ENCODE measurements at places on chromosomes 11 and 22. TPM values are rescaled to one million over a fixed set of nuclear protein-coding genes. Genes with fewer than 3 reads are reported as not detected.

The GLYAT gene
- total RNA-seq = not detected

The DNAL4 gene
- 6.3 TPM for total RNA-seq

The TMEM191B gene
- not detected for total RNA-seq

- peaks cover 35% of the 10 kb centered on the region for H3K4me1 ChIP-seq
- no peak for DNase-seq
- H3K36me3 ChIP-seq = no peaks in the 10 kb centered on the region
- no peak overlapping the region for H3K4me3 ChIP-seq
- peaks cover 21% of the 10 kb centered on the region for H3K27me3 ChIP-seq
- H3K27ac ChIP-seq = no peak overlapping the region
Measured at GRCh38 chr11:122751292-122752070, 86.8 kb upstream of the CRTAM start.

GRCh38 chr22:48567213-48567975, 1260.3 kb downstream of the BRD1 start:
- peak overlapping the region; percentile 52 for H3K4me3 ChIP-seq
- H3K36me3 ChIP-seq = no peaks in the 10 kb centered on the region
- H3K4me1 ChIP-seq = peaks cover 3% of the 10 kb centered on the region

GRCh38 chr22:26259510-26259909, 90.2 kb downstream of the SEZ6L start:
- DNase-seq = peak; percentile 70
- H3K4me1 ChIP-seq = no peaks in the 10 kb centered on the region
- no peak overlapping the region for H3K4me3 ChIP-seq
- H3K27ac ChIP-seq = no peak overlapping the region

DNA sequence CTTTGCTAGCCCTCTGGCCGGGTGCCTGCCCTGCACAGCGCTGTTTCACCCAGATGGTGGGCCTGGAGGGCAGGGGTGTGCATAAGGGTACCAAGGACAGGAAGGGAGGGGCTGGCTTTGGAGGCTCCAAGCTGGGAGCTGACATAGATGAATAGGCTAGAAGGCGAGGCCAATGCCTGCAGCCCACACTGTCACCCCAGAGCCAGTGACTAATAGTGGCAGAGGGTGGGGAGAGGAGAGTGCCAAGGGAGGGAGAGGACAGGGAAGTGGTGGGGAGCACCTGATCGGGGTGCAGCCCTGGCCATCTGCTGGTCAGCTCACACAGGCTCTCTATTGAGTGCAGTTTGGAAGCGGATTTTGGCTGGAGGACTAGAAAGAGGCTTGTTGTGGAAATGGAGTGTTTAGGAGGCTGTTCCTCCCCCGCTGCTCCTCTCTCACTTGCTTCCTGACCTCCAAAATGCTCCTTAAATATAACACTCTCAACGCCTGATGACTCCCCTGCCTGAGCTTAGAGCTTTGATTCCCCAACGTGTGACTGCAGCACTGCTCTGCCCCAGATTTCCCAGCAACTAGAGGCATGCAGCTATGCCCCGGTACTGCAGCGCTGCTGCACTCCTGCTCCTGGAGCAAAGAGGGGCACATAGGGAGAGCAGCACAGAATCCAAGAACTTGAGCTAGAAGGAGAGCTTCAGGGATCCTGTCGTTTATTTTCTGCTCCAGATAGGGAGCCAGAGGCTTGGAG, 89.2 kb downstream of the GRAMD1B start:
- no peak overlapping the region for H3K4me3 ChIP-seq
- peaks cover 37% of the 10 kb centered on the region for H3K36me3 ChIP-seq

The OR4A16 gene
- total RNA-seq = not detected

GRCh38 chr22:41560095-41560471, 727 bp upstream of the CSDC2 start:
- peaks cover 34% of the 10 kb centered on the region for H3K27me3 ChIP-seq
- peaks cover 7% of the 10 kb centered on the region for H3K4me1 ChIP-seq
- H3K36me3 ChIP-seq = no peaks in the 10 kb centered on the region
- no peak overlapping the region for H3K4me3 ChIP-seq

- no peak overlapping the region for H3K27ac ChIP-seq
- H3K4me1 ChIP-seq = no peaks in the 10 kb centered on the region
- DNase-seq = no peak
- peaks cover 4% of the 10 kb centered on the region for H3K27me3 ChIP-seq
- H3K36me3 ChIP-seq = no peaks in the 10 kb centered on the region
- no peak overlapping the region for H3K4me3 ChIP-seq
Measured at GRCh38 chr11:78795621-78796261, 221.1 kb upstream of the NARS2 start.

GRCh38 chr22:44325718-44326490, 13.2 kb upstream of the SHISAL1 start:
- peaks cover 13% of the 10 kb centered on the region for H3K4me1 ChIP-seq
- no peak for DNase-seq
- peaks cover 55% of the 10 kb centered on the region for H3K27me3 ChIP-seq
- H3K27ac ChIP-seq = no peak overlapping the region
- no peaks in the 10 kb centered on the region for H3K36me3 ChIP-seq
